Smooth muscle cell of trachea (primary cell): ENCODE measurements at places on chromosomes 16 and 17. TPM values are rescaled to one million over a fixed set of nuclear protein-coding genes. Genes with fewer than 3 reads are reported as not detected.

Gene ENPP7
- total RNA-seq, result not detected in 2 replicates

Gene SMIM36
- not detected in 2 replicates for total RNA-seq

Gene CLTC
- 523 and 890 TPM in 2 replicates for total RNA-seq

Gene ABCC3
- total RNA-seq, result 9.7 and 21.2 TPM in 2 replicates

Gene PRSS8
- total RNA-seq, result not detected in 2 replicates

Gene NUBP2
- 70.0 and 90.2 TPM in 2 replicates for total RNA-seq

Gene EME1
- total RNA-seq, result 0.33 and 10.9 TPM in 2 replicates

Gene SYNGR2
- total RNA-seq, result 3.1 and 11.2 TPM in 2 replicates

Gene SOCS3
- 103 and 119 TPM in 2 replicates for total RNA-seq

Gene SLC47A1
- total RNA-seq, result 0.15 and 0.50 TPM in 2 replicates

Gene OR4D1
- total RNA-seq, result under 0.01 TPM in 1 of 2 replicates, not detected in the other

Gene C16orf92
- not detected in 2 replicates for total RNA-seq

Gene SOX8
- total RNA-seq, result under 0.01 and 0.17 TPM in 2 replicates

Gene AOC2
- total RNA-seq, result 0.29 and 0.99 TPM in 2 replicates
